SK-N-SH (cell line): ENCODE measurements at places on chromosomes 5 and 9.
A peak's percentile ranks its signal among the peaks of the same experiment; 100 is the strongest.

- peak; percentile 88 for DNase-seq
These were observed 128.9 kb upstream of the RAPGEF1 start for GRCh38 chr9:131868766-131869165.

DNA sequence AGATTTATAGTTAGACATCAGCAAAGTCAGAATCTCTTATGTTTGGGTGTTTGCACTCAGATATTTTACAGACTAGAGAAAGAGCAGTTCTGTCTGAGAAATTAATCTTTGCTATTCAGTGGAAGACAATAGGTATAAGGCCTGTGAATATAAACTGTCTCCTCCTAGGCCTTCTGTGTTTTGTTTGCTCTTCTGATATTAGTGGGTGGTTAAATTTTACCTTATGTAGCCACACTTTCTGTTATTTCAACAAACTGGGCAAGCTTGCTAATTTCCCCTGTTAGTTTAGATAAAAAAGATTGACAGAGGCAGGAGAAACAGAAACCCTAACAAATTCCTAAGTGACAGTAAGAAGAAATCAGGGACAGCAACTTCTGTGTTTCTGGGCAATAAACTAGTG, 141.6 kb downstream of the ARHGAP26 start:
- no peak for DNase-seq

DNA sequence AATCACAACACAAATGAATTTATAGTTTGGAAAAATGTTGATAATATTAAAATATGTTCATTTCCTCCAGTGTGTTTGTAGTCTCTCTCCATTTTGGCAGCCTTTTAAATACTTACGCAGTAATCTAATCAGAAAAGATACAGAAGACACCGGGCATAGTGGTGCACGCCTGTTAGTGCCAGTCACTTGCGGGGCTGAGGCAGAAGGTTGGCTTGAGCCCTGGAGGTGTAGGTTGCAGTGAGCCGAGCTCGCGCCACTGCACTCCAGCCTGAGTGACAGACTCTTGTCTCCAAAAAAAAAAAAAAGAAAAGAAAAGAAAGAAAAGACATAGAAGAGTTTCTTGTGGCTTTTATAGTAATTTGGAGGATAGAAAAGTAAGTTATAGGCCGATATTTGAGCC, 41.9 kb downstream of the NDFIP1 start:
- DNase-seq = no peak

- no peak for DNase-seq
These were observed 66.6 kb downstream of the ANGPTL2 start for GRCh38 chr9:127055745-127056402.

GRCh38 chr9:84822589-84823233, 153.2 kb downstream of the NTRK2 start:
- no peak for DNase-seq

DNA sequence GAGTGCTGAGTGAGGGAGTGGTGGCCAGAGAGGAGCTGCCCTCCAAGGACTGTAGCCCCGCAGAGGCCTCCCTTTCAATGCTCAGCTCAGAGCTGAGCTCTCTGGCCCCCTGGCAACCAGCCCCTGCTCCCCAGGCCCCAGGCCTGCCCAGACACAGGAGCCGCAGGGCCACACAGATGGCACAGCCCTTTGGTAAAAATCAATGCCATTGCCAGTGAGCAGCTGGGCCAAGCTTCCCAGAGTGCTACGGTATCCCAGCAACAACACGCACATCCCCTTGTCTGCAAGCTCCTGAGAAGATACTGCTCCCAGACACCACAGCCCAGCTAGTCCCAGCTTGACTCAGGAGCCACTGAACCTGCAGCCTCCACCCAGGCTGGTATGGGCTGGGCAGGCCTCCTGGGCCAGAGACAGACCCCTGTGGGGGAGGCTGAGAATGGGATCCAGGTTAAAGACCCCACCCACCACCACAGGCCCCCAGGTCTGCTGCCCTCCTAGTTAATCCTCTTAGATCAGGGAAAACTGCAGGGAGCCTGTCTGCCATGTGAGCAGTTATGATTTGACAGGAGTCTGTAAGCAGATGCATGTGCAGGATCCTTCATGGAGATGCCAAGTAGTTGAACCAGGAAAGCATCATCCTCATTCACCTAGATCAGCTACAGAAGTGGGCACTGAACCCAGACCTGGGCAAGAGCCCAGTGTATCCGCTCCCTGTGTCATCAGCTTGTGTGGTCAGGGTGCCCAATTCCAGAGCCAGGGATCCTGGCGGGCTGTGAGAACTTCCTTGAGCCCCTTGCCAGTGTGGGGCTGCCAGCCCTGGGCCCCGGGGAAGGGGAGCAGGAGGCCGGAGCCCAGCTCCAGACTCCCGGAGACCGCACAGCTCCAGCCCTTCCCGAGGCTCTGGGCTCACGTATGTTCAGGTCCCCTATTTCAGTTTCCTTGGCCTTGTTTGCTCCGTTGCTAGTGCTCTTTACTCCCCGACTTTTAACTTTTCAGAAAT, 26.7 kb upstream of the ADAMTS2 start:
- peak; percentile 64 for DNase-seq

DNA sequence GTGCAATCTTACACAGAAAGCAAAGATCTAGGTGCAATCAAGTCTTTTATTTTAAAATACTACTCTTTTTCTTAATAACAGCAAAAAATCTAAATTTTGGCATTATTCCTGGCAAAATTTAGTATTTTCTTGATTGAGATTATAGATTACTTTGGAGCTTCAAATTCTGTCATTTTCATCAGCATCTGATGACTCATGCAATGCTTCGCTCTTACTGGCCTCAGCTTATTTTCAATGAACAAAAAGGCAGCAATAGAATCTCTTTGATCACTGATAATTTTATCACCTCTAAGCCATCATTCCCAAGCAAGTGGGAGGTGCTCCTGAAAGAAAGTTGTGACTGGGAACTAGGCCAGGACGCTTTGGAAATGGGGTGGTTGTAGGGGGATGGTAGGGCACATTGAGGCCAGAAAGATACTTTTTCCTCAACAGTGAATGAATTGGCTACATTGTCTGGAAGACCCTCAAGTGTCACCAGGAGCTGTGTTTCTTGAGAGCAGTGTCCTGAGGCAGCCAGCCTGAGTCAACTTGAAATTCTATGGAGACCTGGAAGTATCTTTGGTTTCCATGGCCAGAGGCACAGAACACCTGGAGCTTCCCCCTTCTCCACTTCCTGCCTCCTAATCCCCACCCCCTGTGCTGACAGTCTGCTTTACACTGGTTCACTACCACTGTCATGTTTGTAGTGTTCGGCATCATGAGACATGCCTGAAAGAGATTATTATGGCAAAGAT, 46.9 kb upstream of the APC start:
- DNase-seq = no peak
